ENCODE measurements at places on chromosomes 7 and 10.

DNA sequence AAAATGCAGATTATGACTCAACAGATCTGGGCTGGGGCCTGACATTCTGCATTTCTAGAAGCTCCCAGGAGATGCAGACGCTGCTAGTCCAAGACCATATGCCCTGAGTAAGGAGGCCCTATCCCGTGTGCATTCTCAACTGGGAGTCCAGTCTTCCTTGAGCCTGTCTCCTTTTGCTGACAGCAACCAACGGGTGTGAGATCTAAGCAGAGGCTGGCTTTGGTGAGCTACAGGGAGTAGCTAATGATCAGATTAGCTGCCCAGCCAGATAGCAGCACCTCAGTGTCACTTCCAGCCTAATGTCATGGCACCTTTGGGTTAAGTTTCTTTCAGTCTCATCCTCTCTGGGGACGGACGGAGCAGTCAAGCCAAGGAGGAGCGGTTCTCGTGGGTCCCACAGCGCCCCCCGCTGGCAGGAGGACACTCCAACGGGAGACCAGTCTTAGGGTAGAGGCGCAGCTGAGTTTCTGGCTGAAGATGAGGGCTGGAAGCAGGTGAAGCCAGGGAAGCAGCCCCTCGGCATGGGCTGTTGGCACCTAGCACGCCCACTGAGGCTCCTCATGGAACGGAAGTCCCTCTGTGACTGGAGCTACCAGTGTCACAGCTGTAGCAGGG is 154.0 kb downstream of the CCDC3 start:
- no peak for DNase-seq

DNA sequence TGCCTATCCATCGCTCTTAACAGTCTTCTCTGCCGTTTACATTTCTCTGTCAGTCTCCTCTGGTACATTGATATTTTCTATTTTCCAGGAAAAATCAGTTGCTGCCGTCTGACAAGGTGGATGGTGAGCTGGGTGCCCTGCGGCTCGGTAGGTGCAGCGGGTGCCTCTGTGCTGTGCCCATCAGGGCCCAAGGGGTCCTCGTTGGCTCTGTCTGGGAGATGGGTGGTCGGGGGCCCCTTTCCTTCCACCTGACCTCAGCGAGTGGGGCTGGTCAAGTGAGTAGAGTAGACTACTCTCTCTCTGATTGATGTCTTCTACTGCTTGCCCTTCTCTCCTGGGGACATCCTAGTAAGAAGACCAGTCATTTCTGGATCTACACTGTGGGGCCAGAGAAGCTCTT is 57.4 kb downstream of the MINDY4 start:
- no peak for DNase-seq

- no peak for DNase-seq
These were observed 39.7 kb upstream of the UCN3 start for GRCh38 chr10:5325076-5325475.

- no peak for DNase-seq
These were observed 163.7 kb downstream of the SEMA3D start for GRCh38 chr7:85023066-85023712.

DNA sequence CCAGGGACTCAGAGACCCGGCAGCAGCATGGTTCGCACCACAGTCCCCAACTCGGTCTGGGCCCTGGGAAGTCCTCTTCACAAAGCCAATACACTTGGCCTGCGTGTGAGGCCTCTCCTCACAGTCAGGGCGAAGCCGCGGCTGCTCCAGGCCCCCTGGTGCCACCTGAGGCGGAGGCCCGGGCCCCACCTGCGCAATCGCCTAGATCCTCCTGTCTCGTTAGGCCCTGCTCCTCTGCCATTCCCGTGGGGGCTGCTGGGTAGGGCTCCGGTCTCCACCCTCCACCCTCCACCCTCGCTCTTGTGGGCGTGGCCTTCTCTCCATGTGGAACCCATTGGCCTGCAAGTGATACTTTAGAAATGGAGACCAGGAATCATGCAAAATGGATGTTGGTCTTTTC is 553.3 kb downstream of the INHBA start:
- no peak for DNase-seq

- DNase-seq: no peak
These were observed 26.0 kb downstream of the NUP42 start for GRCh38 chr7:23207884-23208283.

GRCh38 chr10:86389441-86390193 is 23.0 kb upstream of the GRID1 start:
- DNase-seq: no peak

DNA sequence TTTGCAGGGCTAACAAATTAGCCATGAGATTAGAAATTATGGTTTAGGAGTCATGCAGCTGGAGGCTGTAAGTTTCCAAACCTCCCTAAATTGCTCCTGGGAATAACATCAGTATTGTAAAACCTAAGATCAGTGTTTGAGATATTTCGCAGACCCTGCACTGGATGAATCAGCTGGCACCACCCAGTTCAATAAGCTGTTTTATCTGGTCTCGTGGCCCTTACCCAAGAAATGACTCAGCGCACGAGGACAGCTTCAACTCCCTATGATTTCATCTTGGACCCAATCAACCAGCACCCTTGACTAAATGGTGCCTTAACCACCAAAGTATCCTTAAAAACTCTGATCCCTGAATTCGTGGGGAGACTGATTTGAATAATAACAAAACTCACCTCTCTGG is 482.0 kb upstream of the PCDH15 start:
- DNase-seq: no peak

- DNase-seq: no peak
These were observed 214.8 kb downstream of the KLF6 start for GRCh38 chr10:3570131-3570729.

- no peak for DNase-seq
These were observed 12.5 kb downstream of the PFKFB3 start for GRCh38 chr10:6215241-6215640.

GRCh38 chr7:127393368-127394058 is 1.0 kb upstream of the ZNF800 start:
- DNase-seq: no peak

- DNase-seq: no peak
These were observed 232 bp upstream of the GRID1 start for GRCh38 chr10:86366902-86367151.

- DNase-seq: no peak
These were observed 56.2 kb downstream of the SEMA3A start for GRCh38 chr7:84138411-84138810.

DNA sequence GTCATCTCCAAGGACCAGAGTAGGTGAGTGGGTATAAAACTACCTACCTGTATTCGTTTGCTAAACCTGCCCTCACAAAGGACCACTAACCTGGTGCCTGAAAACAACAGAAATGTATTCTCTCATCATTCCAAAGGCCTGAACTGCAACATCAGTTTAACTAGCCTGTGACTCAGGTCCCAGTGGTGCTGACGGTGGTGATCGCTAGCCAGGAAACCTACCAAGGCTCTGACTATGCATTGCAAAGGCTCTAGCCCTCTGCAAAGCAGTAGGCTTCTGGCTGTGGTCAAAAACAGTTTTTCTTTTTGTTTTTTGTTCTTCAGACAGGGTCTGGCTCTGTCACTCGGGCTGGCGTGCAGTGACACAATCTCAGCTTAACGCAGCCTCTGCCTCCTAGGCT is 107.5 kb downstream of the NPTX2 start:
- no peak for DNase-seq

DNA sequence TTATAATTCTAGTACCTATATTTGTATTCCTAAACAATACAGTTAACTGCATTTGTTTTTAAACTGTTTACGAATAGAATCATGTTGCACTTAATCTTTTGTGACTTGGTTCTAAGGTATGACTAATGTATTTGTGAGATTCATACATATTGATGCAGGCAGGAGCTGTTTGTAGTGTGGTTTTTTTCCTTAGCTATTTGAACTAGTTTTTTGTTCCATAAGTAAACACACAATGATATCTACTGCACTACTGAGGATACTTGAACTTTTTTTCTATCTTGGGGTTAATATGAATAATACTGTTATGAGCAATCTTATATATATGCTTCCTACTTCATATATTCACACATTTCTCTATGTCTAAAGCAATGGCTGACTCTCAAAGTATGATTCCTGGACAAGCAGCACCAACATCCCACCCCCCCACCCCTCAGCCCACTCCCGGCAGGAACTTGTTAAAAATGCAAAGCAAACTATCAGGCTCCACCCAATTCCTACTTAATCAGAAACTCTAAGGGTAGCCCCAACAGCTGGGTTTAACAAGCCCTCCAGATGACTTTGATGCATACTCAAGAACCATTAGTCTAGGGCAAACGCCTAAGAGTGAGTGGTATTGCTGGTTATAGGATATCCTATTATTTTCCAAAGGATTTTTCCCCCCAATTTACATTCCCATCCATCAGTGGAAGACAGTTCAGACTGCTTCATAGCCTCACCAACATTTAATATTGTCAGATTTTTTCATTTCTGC is 25.8 kb downstream of the BRAF start:
- DNase-seq: no peak

DNA sequence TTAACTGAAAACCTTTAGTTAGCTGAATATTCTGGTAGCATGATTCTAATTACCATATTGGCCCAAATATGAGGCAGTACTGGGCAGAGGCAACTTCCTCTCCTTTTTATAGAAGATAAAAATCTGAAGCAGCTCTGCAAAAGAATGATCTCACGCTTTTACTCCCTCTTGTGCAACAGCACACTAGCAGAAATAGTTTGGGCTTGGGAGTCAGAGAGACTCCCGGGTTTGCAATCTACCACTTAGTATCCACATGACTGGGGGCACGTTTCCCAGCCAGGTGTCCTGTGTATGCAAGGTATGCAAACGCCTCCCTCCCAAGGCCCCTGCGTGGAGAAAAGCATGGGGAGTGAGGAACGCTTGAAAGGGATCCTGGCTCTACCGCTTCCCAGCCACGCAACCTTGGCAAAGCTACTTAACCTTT is 47.2 kb upstream of the RHEB start:
- DNase-seq: no peak

- no peak for DNase-seq
These were observed 18.4 kb downstream of the ST8SIA6 start for GRCh38 chr10:17435953-17436352.

GRCh38 chr7:23787272-23787671 is 77.3 kb downstream of the STK31 start:
- no peak for DNase-seq

GRCh38 chr7:86991771-86992191 is 67.7 kb downstream of the ELAPOR2 start:
- no peak for DNase-seq

GRCh38 chr10:75772153-75772887 is 340.9 kb downstream of the LRMDA start:
- peak; percentile 48 for DNase-seq

- no peak for DNase-seq
These were observed 7.4 kb downstream of the TSPAN14 start for GRCh38 chr10:80461208-80462183.

- no peak for DNase-seq
These were observed 30.7 kb downstream of the COA1 start for GRCh38 chr7:43698460-43699255.
